Ascending aorta (tissue), 2 donors: ENCODE measurements at places on chromosomes 5 and 9. TPM values are rescaled to one million over a fixed set of nuclear protein-coding genes. Genes with fewer than 3 reads are reported as not detected.

- no peak overlapping the region for H3K4me3 ChIP-seq
- no peak overlapping the region for H3K27ac ChIP-seq
- no peaks in the 10 kb centered on the region for H3K36me3 ChIP-seq
- no peak for DNase-seq
- no peaks in the 10 kb centered on the region for H3K4me1 ChIP-seq
Observed at GRCh38 chr5:120794121-120794520, 330.0 kb downstream of the PRR16 start.

DNA sequence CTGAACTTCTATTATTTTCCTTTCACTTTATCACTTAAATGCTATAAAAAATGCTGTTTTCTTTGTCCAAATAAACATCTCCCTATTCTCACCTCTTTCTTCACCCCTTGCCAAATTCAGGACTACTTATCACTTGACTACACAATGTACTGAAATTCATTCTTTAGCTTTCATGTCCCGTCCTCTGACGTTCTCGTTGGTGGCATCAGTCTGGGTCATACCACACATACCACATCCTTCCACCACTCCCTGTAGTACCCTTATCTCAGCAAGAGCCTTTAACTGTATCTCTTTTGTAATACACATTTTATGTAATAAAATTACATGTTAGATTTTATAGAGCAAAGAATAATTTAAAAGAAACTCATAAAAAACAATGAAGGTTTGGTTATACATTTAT, 231.1 kb upstream of the PAPPA start:
- DNase-seq, result no peak
- H3K4me3 ChIP-seq, result no peak overlapping the region
- H3K36me3 ChIP-seq, result no peaks in the 10 kb centered on the region

DNA sequence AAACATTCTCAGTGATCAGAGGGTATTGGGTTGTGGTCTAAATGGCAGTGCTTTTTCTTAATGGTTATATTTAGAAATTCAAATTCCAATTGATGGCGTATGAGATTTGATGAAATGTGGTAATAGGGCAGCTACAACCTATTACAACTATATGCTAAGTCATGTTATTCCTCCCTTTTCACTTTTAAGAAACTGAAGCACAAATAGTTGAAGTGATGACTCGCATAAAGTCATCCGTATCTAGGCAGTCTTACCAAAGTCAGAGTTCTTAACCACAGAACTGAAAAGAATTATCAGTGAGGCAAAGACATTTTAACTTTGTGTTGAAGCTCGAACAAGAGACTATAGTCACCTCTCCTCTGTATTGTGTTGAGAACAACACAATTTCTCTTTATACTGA, 28.2 kb downstream of the C9orf152 start:
- H3K27ac ChIP-seq, result no peak overlapping the region
- H3K36me3 ChIP-seq, result no peaks in the 10 kb centered on the region
- H3K27me3 ChIP-seq, result no peaks in the 10 kb centered on the region
- no peak overlapping the region for H3K4me3 ChIP-seq
- DNase-seq, result no peak

DNA sequence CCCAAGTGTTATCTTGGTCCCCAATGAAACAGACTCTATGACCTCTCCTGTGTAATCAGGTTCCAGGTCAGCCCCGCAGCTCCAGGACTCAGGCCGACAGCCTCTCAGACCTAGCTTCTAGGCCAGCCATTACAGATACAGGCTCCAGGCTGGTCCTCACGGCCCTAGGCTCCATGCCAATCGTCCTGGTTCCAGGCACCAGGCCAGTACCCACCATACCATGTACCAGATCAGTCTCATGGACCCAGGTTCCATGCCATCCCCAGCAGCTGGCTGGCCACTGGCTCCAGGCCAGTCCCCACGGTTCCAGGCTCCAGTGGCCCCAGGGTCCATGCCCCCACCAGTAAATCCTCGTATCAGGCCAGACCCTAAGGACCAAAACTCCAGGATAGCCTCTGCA, 1326.6 kb upstream of the C9orf72 start:
- H3K4me1 ChIP-seq, result no peaks in the 10 kb centered on the region
- H3K36me3 ChIP-seq, result no peaks in the 10 kb centered on the region
- no peak overlapping the region for H3K27ac ChIP-seq
- H3K4me3 ChIP-seq, result no peak overlapping the region
- H3K27me3 ChIP-seq, result no peaks in the 10 kb centered on the region

DNA sequence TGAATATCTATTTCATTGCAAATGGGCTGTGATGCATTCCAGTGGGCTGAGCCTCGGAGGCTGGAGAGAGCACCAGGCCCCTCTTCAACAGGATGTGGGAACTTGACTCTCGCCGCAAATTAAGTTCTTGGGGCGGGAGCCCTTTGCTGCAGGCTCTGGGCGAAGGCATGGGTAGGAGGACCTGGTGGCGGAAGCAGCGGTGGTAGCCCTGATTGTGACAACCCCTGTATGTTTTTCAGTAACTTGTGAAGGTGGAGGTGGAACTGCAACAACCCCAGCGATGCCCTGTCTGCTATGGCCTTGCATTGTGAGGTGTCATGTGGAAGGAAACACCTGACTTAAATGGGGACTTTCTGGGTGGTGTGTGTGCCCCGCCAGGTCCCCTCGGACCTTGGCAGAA, 9.4 kb downstream of the FYB1 start:
- no peak overlapping the region for H3K27ac ChIP-seq
- no peak overlapping the region for H3K4me3 ChIP-seq
- peak; percentile 64 for DNase-seq

- no peaks in the 10 kb centered on the region for H3K4me1 ChIP-seq
- no peak for DNase-seq
- no peaks in the 10 kb centered on the region for H3K27me3 ChIP-seq
Observed at GRCh38 chr5:103602438-103602837, 39.8 kb upstream of the NUDT12 start.

DNA sequence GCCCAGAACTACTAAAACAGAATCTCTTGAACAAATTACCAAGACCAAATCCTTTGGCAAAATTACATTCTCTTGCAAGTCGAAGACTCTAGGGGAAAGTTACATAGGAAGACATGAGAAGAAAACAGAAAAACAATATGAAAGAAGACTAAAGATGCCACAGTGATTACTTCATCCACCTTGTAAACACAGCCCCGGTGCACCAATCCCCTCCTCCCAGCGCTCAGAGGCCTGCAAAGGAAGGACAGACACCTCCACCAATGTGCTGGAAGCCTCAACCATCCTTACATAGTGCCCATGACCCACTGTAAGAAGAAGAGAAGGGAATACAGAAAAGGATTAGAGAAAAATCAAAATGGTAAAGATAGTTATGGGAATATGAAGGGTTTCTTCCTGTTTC, 218.5 kb downstream of the SPOCK1 start:
- DNase-seq, result no peak
- no peak overlapping the region for H3K27ac ChIP-seq
- no peak overlapping the region for H3K4me3 ChIP-seq
- H3K27me3 ChIP-seq, result no peaks in the 10 kb centered on the region
- H3K36me3 ChIP-seq, result no peaks in the 10 kb centered on the region

The TMEM252 gene
- total RNA-seq, result not detected

The MSMP gene
- not detected for total RNA-seq
